ENCODE measurements at places on chromosomes 3 and 15.

- no peak for DNase-seq
Measured at GRCh38 chr3:150221904-150222523, 186.1 kb upstream of the TSC22D2 start.

- DNase-seq: no peak
Measured at GRCh38 chr15:92882697-92883162, 17.4 kb upstream of the CHD2 start.

- DNase-seq: no peak
Measured at GRCh38 chr15:99320374-99321215, 69.3 kb downstream of the LRRC28 start.

GRCh38 chr3:177517906-177518305 lies 320.6 kb upstream of the TBL1XR1 start:
- DNase-seq: no peak

DNA sequence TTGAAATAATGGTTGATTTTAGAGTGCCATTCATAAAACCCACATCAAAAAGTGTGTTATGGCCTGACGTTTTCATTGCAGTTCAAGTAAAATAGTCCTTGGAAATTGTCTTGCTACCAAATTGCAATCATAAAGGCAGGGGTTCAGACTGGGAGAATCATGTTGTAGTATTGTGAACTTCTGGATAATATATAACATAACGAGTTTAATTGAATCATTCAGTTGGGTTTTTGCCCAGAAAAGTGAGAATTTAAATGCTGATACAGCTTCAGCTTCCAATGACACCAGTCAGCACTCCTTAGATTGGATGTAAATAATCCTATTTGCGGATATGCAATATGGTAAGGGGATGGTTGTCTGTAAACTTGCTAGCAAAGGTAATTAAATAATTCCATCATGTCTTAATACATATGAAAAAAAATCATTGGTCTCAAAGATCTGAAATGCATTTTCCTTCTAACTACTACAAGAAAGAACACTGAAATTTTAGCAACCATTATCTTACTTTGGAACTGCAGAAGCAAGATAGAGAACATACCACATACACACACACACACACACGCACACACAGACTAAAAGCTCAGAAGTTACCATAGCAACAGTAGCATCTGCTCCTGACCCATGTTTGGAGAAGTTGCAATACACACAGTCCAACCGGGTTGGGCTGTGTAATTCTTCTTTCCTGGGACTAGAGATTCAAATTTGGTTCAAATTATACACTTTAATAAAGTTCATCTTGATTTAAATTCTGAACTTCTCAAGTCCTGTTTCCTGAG lies 686.2 kb upstream of the NR2F2 start:
- DNase-seq: no peak

DNA sequence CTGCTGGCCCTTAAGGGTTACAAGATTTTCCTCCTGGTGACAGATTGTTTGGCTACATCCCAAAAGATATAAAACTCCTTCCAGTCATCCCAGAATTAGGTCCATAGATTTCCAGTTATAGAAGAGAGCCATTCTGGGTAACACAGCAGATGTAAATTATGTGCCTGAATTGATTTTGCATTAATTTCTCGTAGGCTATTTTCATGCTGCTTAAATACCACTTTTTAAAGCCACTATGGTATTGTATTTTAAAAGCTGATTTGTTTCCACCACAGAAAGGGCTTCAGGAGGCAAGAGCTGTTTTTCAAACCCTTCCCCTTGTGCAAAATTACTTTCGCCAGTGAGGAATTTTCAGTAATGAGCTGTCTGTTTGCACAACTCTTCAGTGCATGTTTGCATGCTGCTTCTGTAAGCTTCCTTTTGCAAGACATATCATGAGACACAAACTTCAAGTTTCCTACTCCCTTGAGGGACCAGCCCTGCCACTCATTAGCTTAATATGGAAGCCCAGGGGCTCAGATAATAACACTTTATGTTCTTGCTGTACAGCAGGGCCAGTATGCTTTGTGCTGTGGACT lies 105.4 kb upstream of the TNIK start:
- no peak for DNase-seq

GRCh38 chr15:75994220-75994619 lies 18.0 kb downstream of the NRG4 start:
- DNase-seq: no peak
